ENCODE measurements at places on chromosomes 1 and 21. TPM values are rescaled to one million over a fixed set of nuclear protein-coding genes. Genes with fewer than 3 reads are reported as not detected.
A peak's percentile ranks its signal among the peaks of the same experiment; 100 is the strongest.

DNA sequence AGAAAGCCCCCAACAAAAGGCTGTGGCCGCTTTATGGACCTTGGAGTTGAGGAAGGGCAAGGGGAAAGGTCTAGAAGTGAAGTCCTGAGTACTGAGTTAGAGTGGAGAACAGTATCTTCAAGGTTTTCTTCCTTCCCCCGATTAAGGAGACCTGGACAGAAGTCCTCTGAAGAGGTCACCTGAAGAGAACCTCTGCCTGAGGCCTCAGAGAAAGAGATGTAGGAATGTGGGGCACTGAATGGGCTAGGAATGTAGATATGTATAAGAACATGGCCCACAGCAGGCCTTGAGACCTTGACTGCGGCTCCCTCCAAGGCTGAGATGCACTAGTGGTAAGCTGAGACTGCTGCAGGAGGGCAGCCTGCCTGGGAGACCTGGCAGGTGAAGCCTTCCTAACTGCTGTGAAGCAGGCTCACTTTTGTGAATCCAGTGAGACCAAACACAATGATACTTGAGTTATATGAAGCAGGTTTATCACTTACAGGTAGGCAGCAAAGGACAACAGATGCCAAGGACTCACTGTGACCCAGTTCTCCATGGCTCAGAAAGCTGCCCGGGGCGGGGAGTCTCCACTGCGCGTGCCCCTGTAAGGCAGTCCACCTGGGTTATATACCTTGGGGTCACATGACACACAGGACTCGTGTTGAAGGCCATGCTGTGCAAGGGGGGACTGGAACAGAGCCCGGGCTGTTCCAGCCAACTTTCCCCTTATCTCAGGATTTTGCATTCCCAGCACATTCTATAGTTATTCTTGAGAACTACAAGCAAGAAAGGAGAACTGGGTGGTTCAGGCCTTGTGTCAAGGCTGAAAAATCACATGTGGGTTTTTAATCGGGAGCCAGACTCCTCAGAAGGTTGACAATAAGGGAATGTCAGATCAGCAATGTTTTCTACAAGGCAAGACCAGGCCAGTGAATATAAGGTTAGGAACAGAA, 78.8 kb upstream of the PPM1J start:
- no peaks in the 10 kb centered on the region for H3K27me3 ChIP-seq
- DNase-seq, result no peak
- H3K36me3 ChIP-seq, result no peaks in the 10 kb centered on the region
- H3K27ac ChIP-seq, result no peak overlapping the region

DNA sequence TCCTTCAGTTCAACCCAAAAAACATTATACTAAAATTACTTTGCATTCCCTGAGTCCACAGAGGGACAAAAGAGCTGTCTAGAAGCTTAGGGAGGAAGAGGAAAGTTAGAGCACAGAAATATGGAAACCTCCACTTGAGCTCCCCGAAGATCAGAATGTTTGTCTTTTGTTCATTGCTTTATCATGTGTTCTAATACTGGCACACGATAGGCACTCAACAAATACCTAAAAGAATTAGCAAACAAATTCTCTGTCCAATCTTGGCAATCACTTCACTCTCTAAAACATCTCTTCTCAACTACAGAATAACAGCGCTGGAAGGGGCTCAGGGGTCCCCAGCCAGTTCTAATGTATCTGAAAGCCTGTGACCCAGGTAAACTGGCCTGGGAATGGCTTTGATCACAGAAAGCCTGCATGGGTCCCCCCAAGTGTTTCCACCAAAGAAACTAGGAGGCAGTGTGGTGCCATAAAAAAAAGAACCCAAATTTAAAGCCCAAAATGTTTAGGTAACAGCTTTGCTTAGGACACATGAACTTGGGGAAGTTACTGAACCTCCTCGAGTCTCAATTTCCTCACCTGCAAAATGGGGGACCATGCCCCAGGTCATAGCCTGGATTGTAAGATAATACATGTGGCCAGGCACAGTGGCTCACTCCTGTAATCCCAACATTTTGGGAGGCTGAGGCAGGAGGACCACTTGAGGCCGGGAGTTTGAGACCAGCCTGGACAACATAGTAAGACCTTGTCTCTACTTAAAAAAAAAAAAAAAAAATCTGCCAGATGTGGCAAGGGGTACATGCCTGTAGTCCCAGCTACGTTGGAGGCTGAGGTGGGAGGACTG, 45.8 kb downstream of the SSBP3 start:
- H3K27ac ChIP-seq, result no peak overlapping the region
- H3K4me3 ChIP-seq, result no peak overlapping the region
- no peak for DNase-seq
- H3K36me3 ChIP-seq, result peaks cover 30% of the 10 kb centered on the region
- H3K27me3 ChIP-seq, result no peaks in the 10 kb centered on the region

DNA sequence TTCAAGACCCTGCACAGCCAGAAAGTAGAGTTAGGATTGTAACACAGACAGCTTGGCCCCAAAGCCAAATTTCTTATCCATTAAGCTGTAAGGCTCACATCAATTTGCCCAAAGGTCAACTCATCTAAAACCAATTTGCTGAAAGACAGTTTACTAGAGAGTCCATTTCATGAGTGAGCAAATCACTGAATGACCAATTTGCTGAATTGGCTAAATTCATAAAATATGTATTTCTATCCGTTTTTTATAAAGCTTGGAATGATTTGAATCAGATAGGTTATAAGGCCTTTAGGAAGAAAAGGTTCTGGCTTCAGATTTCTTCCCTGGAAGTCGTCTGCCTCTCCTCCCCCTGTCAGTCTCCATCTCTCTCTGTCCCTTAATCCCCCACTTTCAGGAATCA, 168.1 kb downstream of the FCRL5 start:
- no peak overlapping the region for H3K27ac ChIP-seq
- peaks cover 37% of the 10 kb centered on the region for H3K27me3 ChIP-seq
- H3K4me3 ChIP-seq, result no peak overlapping the region
- H3K36me3 ChIP-seq, result no peaks in the 10 kb centered on the region
- H3K4me1 ChIP-seq, result peaks cover 6% of the 10 kb centered on the region

- H3K4me1 ChIP-seq, result no peaks in the 10 kb centered on the region
- H3K36me3 ChIP-seq, result peaks cover 37% of the 10 kb centered on the region
- H3K27me3 ChIP-seq, result no peaks in the 10 kb centered on the region
These were observed 57.9 kb downstream of the EPRS1 start for GRCh38 chr1:219988387-219988786.

- no peak overlapping the region for H3K4me3 ChIP-seq
- peaks cover 15% of the 10 kb centered on the region for H3K27me3 ChIP-seq
- H3K36me3 ChIP-seq, result no peaks in the 10 kb centered on the region
- H3K4me1 ChIP-seq, result no peaks in the 10 kb centered on the region
- H3K27ac ChIP-seq, result no peak overlapping the region
These were observed 3.9 kb downstream of the C1orf87 start for GRCh38 chr1:60069691-60070090.

GRCh38 chr21:44912158-44912473, 8.6 kb downstream of the ITGB2 start:
- H3K36me3 ChIP-seq, result peaks cover 53% of the 10 kb centered on the region
- peak overlapping the region; percentile 80 for H3K27ac ChIP-seq
- DNase-seq, result no peak
- H3K4me1 ChIP-seq, result peaks cover 84% of the 10 kb centered on the region
- H3K4me3 ChIP-seq, result peak overlapping the region; percentile 73

The ACADM gene
- total RNA-seq, result 44.7 TPM

The KCNJ9 gene
- total RNA-seq, result not detected

The CFAP107 gene
- not detected for total RNA-seq
